ENCODE measurements at places on chromosomes 5 and 9.

- DNase-seq = no peak
Measured at GRCh38 chr9:19748278-19749126, 40.3 kb downstream of the SLC24A2 start.

- peak; percentile 93 for DNase-seq
Measured at GRCh38 chr9:69155341-69156030, 18.6 kb upstream of the TJP2 start.

- DNase-seq = no peak
Measured at GRCh38 chr5:109468288-109468676, 58.5 kb upstream of the PJA2 start.

DNA sequence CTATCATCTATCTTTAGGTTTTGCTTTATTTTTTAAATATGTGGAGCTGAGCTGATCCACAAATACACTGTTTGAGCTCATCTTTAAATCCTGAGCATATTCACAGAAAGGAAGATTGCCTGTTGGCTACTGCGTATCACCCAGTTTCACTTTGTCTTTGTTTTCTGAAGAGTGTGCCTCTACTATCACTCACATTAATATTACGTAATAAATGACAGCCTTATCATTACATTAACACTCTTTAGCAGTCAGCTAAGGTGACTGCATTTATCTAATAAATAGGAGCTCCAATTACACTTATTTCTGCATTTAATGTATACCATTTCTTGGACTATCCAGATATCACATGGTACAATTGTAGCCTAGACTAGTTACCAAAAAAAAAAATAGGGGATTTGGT lies 511.7 kb downstream of the NR2F1-AS1 start:
- no peak for DNase-seq
